Diencephalon (tissue), 1 donor: ENCODE measurements at places on chromosomes 3 and 15. TPM values are rescaled to one million over a fixed set of nuclear protein-coding genes. Genes with fewer than 3 reads are reported as not detected.

CD47 gene
- 310 TPM for total RNA-seq

KIF15 gene
- total RNA-seq = 13.4 TPM

SMAD6 gene
- 3.5 TPM for total RNA-seq

STARD5 gene
- total RNA-seq = 1.2 TPM

UBAP1L gene
- total RNA-seq = 5.8 TPM

CCR2 gene
- total RNA-seq = 0.23 TPM

SMCO1 gene
- total RNA-seq = not detected

COL6A5 gene
- 0.69 TPM for total RNA-seq
